ENCODE measurements at places on chromosomes 12 and 14. TPM values are rescaled to one million over a fixed set of nuclear protein-coding genes. Genes with fewer than 3 reads are reported as not detected.

The GSG1 gene
- total RNA-seq = not detected

The TSHR gene
- total RNA-seq = not detected

The CLEC2A gene
- not detected for total RNA-seq

The LRFN5 gene
- total RNA-seq = not detected

The KSR2 gene
- 0.14 TPM for total RNA-seq

The FMNL3 gene
- total RNA-seq = 23.2 TPM

The PPP1R36 gene
- total RNA-seq = 0.14 TPM

The LMNTD1 gene
- not detected for total RNA-seq

The PRH2 gene
- total RNA-seq = not detected

The IL25 gene
- not detected for total RNA-seq

The HHIPL1 gene
- not detected for total RNA-seq

The MAP1LC3B2 gene
- total RNA-seq = 1.8 TPM

The CHST11 gene
- total RNA-seq = 33.6 TPM

The SIX6 gene
- total RNA-seq = not detected

The SLC25A47 gene
- not detected for total RNA-seq

The HOXC9 gene
- total RNA-seq = not detected

The CCDC177 gene
- not detected for total RNA-seq

DNA sequence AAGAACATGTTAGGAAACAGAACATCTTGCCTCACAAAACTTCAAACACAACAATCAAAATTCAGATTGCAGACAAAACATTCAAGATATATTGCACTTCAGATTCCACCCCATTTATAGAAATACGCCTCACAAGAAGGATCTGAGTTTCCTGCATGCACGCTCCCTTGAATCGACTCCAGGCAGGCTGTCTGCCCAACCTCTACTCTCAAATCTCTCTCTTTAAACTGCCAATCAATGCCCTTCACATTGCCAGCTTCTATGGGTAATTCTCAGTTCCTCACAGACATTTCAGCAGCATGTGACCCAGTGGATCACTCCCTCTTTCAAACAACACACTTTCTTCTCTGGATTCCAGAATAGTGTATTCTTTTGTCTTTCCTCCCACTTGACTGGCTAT lies 184.1 kb downstream of the PRKD1 start:
- no peak for DNase-seq

GRCh38 chr14:52108823-52109222 lies 40.0 kb upstream of the NID2 start:
- no peak for DNase-seq

GRCh38 chr12:113161415-113162016 lies 12.0 kb downstream of the CFAP73 start:
- DNase-seq = peak; percentile 48

GRCh38 chr12:20436316-20436715 lies 68.0 kb downstream of the PDE3A start:
- no peak for DNase-seq

- peak; percentile 28 for DNase-seq
Measured at GRCh38 chr12:13536219-13536910, 339.8 kb downstream of the EMP1 start.

DNA sequence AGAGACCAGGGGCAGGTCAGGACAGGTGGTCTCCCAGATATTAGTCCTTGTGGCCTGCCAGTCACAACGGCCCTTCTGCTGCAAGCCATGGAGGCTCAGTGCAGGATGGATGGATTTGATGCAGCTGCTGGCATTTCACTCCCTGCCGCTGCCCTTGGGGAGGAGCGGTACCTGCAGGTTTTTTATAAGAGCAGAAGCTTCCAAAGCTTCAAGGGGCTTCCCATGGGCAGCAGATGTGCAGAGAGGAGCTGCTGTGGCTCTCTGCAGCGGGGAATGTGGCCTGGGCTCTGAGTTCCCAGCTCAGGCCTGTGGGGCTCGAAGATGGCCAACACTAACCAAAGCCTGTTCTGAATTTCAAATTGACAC lies 379.3 kb downstream of the DPF3 start:
- DNase-seq = no peak

DNA sequence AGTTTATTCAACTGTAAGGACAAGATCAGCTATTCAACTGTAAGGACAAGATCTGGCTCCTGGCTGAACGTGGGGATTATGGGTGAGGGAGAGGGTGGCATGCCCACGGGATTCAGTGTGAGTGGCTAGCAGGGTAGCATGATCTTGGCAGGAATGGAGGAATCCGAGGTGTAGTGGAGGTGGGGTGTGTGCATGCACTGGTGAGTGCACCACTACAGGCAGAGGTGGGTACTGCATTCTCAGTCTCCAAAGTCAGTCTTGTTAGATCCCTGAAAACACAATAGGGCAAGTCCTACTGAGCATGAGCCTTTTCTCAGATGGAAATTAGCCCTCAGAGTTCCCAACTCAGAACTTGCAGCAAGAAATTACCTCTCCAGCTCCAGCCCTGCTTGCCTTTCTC lies 32.2 kb upstream of the DCD start:
- peak; percentile 58 for DNase-seq

DNA sequence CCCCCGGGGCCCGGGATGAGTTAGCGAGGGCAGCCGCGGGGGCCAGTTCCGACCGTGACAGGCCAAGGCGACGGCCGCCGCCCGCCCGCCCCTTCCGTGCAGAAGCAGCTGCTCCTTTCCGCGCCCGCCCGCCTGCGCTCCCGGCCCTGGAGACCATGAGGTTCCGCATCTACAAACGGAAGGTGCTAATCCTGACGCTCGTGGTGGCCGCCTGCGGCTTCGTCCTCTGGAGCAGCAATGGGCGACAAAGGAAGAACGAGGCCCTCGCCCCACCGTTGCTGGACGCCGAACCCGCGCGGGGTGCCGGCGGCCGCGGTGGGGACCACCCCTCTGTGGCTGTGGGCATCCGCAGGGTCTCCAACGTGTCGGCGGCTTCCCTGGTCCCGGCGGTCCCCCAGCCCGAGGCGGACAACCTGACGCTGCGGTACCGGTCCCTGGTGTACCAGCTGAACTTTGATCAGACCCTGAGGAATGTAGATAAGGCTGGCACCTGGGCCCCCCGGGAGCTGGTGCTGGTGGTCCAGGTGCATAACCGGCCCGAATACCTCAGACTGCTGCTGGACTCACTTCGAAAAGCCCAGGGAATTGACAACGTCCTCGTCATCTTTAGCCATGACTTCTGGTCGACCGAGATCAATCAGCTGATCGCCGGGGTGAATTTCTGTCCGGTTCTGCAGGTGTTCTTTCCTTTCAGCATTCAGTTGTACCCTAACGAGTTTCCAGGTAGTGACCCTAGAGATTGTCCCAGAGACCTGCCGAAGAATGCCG lies 699 bp downstream of the MGAT2 start:
- DNase-seq = peak; percentile 81

DNA sequence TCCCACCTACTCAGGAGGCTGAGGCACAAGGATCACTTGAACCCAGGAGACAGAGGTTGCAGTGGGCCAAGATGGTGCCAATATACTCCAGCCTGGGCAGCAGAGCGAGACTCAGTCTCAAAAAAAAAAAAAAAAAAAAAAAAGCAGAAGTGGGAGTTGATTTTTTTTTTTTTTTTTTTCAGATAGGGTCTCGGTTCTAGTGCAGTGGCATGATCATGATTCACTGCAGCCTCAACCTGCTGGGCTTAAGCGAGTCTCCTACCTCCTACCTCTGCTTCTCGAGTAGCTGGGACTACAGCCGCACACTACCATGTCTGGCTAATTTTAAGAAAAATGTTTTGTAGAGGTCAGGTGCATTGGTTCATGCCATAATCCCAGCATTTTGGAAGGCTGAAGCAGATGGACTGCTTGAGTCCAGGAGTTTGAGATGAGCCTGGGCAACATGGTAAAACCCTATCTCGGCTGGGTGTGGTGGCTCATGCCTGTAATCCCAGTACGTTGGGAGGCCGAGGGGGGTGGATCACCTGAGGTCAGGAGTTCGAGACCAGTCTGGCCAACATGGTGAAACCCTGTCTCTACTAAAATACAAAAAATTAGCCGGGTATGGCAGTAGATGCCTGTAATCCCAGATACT lies 16.3 kb upstream of the HSP90AA1 start:
- DNase-seq = no peak

DNA sequence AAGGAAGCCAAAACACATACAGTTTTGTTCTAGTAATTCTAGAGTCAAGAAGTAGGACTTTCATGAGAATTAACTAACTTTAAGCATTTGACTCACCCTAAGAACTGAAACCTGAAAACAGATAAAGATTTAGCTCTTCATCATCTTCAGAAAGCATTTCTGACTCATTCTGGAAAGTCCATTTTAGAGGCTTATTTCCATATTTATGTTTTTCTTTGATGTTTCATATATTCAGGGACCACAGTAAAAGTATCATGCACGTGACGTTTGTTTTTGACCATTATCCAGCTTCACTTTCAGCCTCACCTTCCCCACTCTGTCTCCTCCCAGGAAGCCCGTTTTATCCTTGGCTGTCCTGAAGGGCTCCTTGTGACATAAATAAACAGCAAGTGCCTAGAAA lies 79.2 kb downstream of the MDGA2 start:
- no peak for DNase-seq

DNA sequence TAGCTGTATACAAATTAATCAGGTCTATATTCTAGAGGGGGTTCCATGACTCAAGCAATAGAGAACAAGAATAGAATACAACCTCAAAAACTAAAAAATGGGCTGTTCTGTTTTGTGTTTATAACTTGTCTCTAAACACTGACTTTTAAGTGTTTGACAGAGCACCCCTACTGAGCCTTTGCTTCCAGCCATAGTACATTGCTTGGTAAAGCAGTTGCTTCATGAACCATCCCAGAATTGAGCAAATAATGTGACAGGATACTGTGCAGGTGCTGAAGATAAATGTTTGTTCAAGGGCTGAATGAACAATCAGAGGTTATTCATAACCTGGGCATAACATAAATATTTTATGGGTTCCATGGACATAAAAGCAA lies 11.5 kb downstream of the SPTSSA start:
- no peak for DNase-seq

- DNase-seq = no peak
Measured at GRCh38 chr14:87992346-87992717, 650 bp downstream of the GALC start.

GRCh38 chr12:61991661-61992060 lies 268.5 kb upstream of the USP15 start:
- DNase-seq = no peak

- no peak for DNase-seq
Measured at GRCh38 chr12:23504043-23504442, 445.4 kb downstream of the SOX5 start.

- DNase-seq = peak; percentile 48
Measured at GRCh38 chr12:123278101-123278627, 6.5 kb upstream of the CDK2AP1 start.

GRCh38 chr12:98767248-98767647 lies 122.2 kb downstream of the APAF1 start:
- no peak for DNase-seq

GRCh38 chr14:36068777-36069534 lies 107.6 kb downstream of the PTCSC3 start:
- DNase-seq = no peak

DNA sequence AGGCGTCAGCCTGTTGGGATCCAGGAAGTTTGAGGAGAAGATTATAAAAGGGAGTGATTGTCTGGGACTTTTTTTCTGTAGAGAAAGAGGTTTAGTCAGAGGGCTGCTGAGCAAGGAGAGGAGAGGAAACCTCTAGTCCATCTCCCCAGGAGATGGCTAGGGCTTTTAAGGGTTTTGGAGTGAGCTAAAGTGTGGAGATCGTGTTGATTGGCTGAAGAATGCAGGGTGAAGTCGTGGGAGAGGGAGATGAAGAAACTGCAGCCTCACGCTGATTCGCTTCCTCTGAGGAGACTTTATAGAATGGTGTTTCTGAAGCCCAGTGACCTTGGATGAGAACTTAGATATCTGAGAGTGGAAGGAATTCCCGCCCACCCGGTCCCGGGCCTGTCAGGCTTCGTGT lies 193.7 kb upstream of the PWP1 start:
- no peak for DNase-seq

GRCh38 chr14:89110110-89110509 lies 285.7 kb downstream of the TTC8 start:
- DNase-seq = no peak

- DNase-seq = no peak
Measured at GRCh38 chr14:56813143-56813551, 2.9 kb upstream of the OTX2 start.

- no peak for DNase-seq
Measured at GRCh38 chr12:106141452-106141851, 2.7 kb upstream of the NUAK1 start.

GRCh38 chr12:34219046-34219770 lies 196.9 kb downstream of the ALG10 start:
- DNase-seq = peak; percentile 35

- no peak for DNase-seq
Measured at GRCh38 chr12:116249938-116250337, 27.6 kb downstream of the MED13L start.

DNA sequence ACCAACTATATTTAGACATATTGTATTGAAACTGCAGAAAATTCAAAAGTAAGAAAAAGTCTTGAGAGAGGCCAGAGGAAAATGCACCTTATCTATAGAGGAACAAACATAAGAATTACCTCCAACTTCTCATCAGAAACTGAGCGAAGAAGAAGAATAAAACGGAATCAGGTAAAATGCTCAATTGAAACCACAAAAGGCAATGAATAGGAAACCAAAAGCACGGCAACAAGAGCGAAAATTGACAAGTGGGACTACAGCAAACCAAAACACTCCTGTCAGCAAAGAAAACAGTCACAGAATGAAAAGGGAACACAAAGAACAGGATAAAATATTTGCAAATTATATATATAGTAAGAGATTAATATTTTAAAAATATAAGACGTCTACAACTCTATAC lies 61.9 kb upstream of the PARP11 start:
- DNase-seq = no peak

GRCh38 chr14:56121816-56122215 lies 3.6 kb downstream of the PELI2 start:
- DNase-seq = no peak

- no peak for DNase-seq
Measured at GRCh38 chr12:89384050-89384758, 31.9 kb upstream of the DUSP6 start.

DNA sequence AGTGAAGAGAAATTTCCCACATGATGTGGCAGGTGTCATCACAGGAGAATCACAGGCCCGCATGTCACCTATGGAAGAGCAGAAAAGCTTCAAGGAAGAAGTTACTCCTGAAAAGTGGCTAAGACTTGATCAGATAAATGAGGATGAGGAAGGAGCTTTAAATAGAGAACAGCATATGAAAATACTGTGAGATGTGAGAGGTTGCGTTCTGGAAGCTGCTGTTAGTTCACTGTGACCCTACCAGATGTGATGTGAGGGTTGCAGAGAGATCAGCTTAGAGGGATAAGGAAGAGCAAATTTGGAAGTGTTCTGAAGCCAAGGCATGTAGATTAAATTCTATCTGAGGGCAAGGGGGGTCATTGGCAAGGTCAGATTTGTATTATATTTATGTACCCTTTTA lies 17.1 kb downstream of the ERP27 start:
- DNase-seq = no peak

GRCh38 chr14:105476831-105477659 lies 2.4 kb downstream of the CRIP2 start:
- DNase-seq = no peak

DNA sequence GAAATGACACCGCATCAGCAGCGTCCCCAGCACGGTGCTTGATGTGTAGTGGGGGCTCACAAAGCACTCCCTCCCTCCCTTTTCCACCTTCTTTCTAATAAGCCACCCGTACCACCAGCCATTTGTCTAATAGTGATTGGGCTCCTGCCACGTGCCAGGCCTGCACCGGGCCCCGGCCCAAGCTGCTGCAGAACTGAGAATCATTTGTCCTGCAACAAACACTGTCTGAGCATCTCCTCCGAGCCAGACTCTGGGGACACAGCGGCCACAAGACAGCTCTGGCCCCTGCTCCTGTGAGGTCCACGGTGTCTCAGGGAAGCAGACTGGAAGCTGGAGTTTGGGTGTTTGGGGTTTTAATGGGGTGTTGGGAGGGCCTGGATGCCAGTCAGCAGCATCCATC lies 43.9 kb downstream of the MVK start:
- no peak for DNase-seq
